Activated gamma-delta T cell treated with Interleukin-2 at 50 U/mL for 16 hours (primary cell): ENCODE measurements at places on chromosomes 1 and 21.

GRCh38 chr1:15110867-15111230, 42.7 kb upstream of the TMEM51 start:
- no peak for DNase-seq

GRCh38 chr1:201655243-201655642, 116.3 kb downstream of the NAV1 start:
- DNase-seq: no peak

GRCh38 chr1:77504986-77505385, 177.5 kb downstream of the ZZZ3 start:
- no peak for DNase-seq

DNA sequence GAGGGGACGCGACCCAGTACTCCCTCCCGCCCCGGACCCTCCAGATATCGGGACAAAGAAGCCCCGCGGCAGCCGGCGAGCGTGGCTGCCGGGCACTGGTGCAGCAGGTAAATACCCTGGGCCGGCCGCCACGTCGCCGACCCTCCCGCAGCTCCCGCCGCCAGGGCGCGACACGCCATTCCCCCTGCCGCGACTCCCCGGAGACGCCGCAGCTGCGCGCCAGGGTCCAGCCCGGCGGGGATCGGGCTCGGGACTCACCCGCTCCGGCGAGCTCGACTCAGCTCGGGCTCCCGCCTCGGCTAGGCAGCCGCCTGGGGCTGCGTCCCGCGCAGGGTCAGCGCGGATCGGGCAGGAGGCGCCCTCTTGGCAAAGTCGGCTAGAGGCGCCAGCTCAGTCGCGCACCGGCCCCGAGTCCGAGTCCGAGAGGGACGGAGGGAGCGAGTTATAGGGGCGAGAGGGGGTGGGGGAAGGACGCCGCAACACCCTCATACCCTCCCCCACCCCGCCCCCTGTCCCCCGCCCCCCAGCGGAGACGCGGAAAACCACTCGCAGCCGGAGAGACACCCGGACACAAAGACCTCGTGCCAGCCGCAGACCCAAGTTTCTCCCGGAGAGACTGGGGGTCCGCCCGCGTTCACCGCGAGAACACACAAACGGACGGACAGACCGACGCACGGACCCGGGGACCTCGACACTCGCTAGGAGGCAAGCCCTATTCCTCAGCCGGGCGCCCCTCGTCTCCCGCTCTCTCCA, 985 bp downstream of the SYT6 start:
- no peak for DNase-seq

DNA sequence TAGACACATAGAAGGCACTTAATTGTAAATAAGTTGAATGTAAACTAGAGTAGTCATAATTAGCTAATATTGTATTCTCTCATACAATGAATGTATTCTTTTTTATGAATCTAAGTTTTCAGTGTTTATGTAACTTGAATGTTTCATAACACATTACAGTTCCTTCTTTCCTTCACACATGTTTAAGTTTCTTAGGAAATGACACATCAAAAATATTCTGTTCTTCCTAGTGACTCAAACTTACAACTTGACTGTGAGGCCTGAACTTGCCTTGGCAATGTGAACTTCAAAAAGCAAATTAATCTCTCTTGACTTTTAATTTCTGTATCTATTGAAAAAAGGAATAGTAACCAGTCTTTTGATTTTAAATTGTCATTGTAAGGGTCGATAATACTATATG, 700.1 kb downstream of the KCNT2 start:
- DNase-seq: no peak

GRCh38 chr1:97740891-97741290, 179.9 kb downstream of the DPYD start:
- no peak for DNase-seq

- no peak for DNase-seq
Observed at GRCh38 chr1:151801310-151801820, 3.9 kb downstream of the LINGO4 start.

DNA sequence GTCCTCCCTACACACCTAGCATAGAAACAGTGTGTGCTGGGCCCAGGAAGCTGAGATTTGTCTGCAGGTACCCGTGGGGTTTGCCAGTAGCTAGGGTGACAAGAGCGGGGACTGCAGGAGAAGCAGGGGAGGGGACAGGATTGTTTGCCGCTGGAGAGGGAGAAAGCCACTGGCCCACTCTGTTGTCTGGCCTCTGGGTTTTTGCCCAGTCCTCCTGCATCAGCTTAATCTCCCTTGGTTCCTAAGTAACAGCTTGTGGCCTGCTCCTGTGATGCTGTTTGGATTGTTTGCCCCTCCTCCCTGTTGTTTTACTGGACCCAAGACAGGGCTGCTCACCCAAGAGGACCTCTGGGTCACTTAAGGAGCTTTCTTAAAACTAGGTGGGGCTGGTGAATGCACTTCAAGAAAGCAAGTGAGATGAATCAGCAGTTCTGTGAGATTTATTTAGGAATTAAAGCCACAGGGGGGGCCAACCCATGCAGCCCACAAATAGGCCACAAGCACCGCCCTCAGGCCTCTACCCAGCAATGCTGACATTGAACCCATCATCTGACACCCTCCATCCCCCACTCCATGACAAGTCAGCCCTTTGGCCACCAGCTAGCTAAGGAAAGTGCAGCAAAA, 142.8 kb downstream of the ZZZ3 start:
- DNase-seq: no peak

- no peak for DNase-seq
Observed at GRCh38 chr1:92244376-92244775, 26.7 kb downstream of the C1orf146 start.

DNA sequence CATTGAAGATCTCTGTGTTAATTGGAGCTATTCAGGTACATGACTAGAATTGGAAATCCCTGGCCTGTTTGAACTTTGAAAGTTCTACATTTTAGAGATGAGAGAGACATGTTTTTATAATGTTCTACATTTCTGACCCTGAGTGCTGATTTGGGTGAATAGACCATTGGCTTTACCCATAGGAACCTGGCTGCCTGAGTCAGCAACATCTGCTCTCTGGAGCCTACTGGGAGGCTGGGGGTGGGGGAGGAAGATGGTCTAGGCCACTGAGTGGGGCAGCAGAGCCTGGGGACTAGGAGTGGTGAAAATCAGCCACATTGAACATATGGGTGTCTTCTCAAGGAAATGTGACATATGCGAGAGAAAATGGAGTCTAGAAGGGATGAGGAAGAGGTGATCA, 1.4 kb upstream of the VANGL1 start:
- DNase-seq: no peak

GRCh38 chr1:113830039-113830438, 17.8 kb upstream of the RSBN1 start:
- no peak for DNase-seq

GRCh38 chr1:110094931-110095654, 17.1 kb upstream of the UBL4B start:
- no peak for DNase-seq

DNA sequence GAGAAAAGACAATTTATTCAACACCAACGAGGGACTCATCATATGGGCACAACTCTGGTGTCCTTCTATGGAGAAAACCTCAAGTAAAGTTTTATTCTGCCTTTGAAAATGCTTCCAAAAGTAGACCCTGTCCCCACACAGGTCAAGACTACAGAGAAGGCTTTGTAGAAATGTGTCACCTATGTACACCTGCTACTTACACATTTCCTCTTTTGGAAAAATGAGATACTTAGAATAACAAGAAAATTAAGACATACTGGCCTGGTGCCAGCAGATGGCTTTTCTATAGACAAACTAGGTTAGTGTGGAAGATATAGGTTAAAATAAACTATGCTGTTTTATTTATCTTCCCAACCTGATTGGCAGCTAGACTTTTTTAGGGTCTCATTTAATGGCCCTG, 13.6 kb downstream of the POGK start:
- DNase-seq: no peak

GRCh38 chr1:234402939-234403338, 29.7 kb downstream of the COA6 start:
- DNase-seq: no peak

GRCh38 chr1:207152792-207153468, 48.9 kb downstream of the C4BPA start:
- no peak for DNase-seq

GRCh38 chr1:52127181-52128180, 14.4 kb upstream of the ZFYVE9 start:
- DNase-seq: no peak

GRCh38 chr1:28173980-28174297, 2.6 kb downstream of the PTAFR start:
- no peak for DNase-seq

GRCh38 chr1:40612345-40612831, 53.1 kb downstream of the RIMS3 start:
- DNase-seq: peak; percentile 70

GRCh38 chr1:11799099-11799498, 6.7 kb downstream of the MTHFR start:
- no peak for DNase-seq

- DNase-seq: no peak
Observed at GRCh38 chr1:164864161-164864560, 305.2 kb downstream of the PBX1 start.

DNA sequence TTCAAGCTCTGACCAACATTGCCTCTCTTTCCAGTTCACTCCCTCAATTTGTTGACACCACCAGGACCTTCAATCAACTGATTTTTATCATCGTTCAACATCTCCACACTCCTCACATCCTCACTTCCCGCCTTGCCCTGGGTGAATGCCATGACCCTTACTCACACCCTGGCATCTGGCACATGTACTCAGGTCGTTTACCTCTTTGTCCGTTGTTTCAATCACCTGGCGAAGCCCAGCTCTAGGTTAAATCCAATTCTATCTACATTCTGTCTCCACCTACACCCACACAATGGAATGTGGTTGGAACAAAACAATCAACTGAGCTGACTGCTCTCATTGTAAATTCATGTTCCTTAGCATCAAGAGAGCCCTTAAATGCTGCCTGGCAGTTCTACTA, 24.2 kb upstream of the TBX15 start:
- DNase-seq: no peak

- DNase-seq: no peak
Observed at GRCh38 chr21:25342816-25343215, 264.5 kb downstream of the MRPL39 start.

- no peak for DNase-seq
Observed at GRCh38 chr1:68375919-68376318, 73.8 kb downstream of the RPE65 start.

DNA sequence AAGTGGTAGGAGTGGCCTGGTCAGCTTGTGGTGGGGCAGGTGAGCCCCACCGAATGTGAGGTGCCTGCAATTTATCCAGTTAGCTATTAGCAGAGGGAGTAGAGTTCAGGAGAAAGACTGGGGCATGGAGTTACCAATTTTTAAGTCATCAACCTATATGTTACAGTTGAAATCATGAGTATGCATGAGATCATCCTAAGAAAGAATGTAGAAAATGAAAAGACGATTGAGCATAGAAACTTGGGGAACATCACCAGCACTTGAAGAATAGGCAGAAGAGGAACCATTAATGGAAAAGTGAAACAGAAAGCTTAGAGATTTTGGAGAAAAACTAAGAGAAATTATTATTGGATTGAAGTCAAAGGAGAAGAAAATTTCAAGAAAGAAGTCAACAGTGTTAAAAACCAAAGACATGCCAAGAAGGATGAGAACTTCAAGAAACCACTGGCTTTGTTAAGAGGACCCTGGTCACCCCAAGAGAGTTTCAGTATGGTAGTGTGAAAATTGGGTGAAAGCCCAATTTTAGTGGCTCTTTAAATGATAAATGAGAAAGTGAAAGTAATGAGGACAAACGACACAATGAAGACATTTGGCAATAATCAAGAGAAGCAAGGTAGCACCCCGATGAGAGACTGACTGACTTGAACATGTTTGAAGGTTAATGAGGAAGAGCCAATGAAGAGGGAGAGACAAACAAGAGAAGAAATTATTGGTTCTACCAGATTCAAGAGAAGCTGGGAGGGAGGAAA, 36.7 kb downstream of the DNASE2B start:
- no peak for DNase-seq

- DNase-seq: peak; percentile 45
Observed at GRCh38 chr1:181104790-181105133, 16.3 kb downstream of the IER5 start.

- no peak for DNase-seq
Observed at GRCh38 chr1:58994664-58995063, 210.8 kb upstream of the JUN start.

DNA sequence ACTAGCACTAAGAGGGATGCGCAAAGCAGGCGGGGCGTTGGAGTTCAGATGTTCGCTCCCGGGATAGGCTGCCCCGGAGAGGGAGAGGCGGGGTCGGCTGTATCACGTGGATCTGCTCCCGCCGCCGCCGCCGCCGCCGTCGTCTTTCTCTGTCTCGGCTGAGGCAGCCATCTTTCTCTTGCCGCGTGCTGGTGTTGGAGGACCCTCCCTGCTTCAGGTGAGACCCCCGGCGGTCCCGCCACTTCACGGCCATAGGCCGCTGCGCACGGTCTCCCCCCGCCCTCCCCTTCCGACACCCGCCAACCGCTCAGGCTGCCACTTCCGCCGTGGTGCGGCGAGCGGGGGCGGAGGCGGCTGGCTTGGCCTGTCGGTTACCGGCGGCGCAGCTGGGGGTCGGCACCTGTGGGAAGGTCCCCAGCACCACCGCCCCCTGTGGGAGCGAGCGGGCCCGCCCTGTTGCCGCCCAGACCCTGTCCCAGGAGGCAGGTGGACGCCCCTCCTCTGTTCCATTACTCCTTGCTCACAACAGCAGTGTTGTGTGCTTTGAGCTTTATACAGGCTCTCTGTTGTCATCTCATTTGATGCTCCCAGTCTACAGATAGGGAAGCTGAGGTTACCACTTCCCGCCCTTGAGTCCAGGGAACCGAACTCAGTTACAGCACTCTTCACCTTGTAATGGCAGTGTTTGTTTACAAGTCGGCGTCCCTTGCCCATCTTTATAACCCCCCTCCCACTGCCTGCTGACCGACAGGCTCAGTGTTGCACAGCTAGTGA, at the start of gene BTF3L4:
BTF3L4 (plus strand) TSS at position 133 of the 774 bp plus-strand sequence. CDS start 3,553 bp downstream, outside the sequence.
- peak; percentile 90 for DNase-seq

DNA sequence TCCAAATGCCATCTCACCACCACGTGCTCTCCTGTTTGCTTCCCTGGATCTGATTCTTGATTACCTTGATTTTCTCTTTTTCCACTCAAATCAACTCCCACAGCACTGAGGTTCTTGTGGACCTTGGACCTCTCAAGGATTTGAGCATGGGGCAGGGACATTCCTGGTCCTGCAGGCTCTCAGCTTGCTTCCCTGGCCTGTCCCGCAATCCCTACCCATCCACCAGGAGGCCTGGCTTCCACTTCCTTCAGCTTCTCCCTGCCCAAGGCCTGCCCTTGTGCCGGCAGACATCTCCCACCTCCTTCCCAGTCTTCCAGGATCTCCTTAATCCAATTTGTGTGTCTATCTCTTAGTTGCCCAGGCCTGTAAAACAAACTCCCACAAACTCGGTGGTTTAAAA, 21.6 kb downstream of the PLA2G2A start:
- DNase-seq: no peak

- DNase-seq: no peak
Observed at GRCh38 chr1:80367058-80367457, 1360.5 kb upstream of the ADGRL4 start.

DNA sequence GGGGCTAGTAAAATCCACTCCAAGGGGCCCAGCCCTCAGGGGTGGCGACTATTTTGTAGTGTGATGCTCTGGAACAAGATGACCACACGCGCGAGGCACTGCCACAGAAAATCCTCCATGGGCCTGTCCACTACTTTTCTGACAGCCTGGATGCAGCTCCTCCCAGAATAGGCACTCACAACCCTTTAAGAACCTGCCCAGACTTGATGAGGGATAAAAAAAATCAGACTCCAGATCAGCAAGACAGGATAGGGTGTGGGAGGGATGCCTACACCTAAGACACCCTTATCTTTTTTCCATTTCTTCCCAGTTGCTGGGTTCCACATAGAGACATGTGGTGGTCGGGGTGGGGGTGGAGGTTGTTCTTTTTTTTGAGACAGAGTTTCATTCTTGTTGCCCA, 33.5 kb downstream of the PCAT6 start:
- DNase-seq: no peak
